ENCODE measurements at places on chromosomes 7 and 10. TPM values are rescaled to one million over a fixed set of nuclear protein-coding genes. Genes with fewer than 3 reads are reported as not detected.

- DNase-seq, result no peak
Measured at GRCh38 chr7:133481676-133482075, 228.8 kb downstream of the EXOC4 start.

DNA sequence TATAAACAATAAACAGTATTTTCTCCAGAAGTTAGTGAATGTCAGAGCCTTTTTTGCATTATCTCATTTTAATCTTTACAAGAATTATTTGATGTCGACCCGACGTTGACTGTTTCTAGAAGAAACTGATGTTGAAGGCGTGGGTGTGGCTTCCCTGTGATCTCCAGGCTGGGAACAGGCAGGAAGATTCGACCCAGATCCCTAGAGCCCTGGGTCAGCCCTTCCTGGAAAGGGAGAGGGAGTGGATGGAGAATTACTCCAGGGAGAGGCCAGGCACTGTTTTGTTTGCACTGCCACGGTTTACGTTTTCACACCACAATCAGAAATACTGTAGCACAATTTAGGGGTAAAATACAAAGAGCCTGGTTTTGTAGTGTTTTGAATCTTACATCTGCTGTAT lies 133.1 kb downstream of the ADARB2 start:
- no peak for DNase-seq

GRCh38 chr7:121126801-121127534 lies 138.5 kb downstream of the CPED1 start:
- DNase-seq, result no peak

DNA sequence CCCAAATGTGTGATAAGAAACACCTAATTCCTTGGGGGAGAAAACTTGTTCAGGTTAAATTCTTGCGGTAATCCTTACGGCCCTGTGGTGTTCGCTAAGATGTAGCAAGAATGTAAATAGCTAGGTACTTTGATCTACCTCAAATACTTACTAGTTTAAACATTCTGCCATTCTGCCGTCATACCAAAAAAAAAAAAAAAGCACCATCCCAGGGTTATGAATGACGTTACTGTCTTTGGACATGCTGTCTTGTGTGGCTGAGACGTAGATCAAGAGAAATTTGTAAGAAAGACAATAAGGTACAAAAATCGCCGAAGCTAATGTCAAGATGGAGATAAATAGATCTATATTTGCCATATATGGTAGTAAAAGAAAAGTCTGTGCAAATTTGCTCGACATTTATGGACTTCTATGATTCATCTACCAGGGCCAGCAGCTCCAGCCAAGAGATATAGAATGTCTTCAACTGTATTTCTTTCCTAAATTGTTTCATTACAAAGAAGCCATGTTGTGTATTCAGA lies 195.6 kb downstream of the CUX1 start:
- DNase-seq, result no peak

The SFRP5 gene
- total RNA-seq, result 18.3 TPM

The WNT8B gene
- total RNA-seq, result not detected

The GRK5 gene
- total RNA-seq, result 24.3 TPM

GRCh38 chr10:16947069-16947468 lies 129.8 kb upstream of the RSU1 start:
- DNase-seq, result no peak

The MRC1 gene
- 18.8 TPM for total RNA-seq

The CUZD1 gene
- not detected for total RNA-seq
